ENCODE measurements at places on chromosomes 11 and 22. TPM values are rescaled to one million over a fixed set of nuclear protein-coding genes. Genes with fewer than 3 reads are reported as not detected.

The TRIM51 gene
- not detected for total RNA-seq

The SPINDOC gene
- 35.9 TPM for total RNA-seq

The FGF4 gene
- not detected for total RNA-seq

The PTPRJ gene
- total RNA-seq = 29.5 TPM

The CDKN1C gene
- total RNA-seq = 1.7 TPM

The SHISA8 gene
- not detected for total RNA-seq

The ASPHD2 gene
- total RNA-seq = 0.66 TPM

The VPREB1 gene
- not detected for total RNA-seq

The KCNJ11 gene
- total RNA-seq = not detected

The SLC3A2 gene
- total RNA-seq = 160 TPM

The SLC25A18 gene
- under 0.01 TPM for total RNA-seq

The C22orf15 gene
- total RNA-seq = 0.86 TPM

The TRIM29 gene
- total RNA-seq = 0.57 TPM
